ENCODE measurements at places on chromosomes 1 and 21.

- DNase-seq, result no peak
These were observed 111.4 kb upstream of the CDC42BPA start for GRCh38 chr1:227429447-227430359.

DNA sequence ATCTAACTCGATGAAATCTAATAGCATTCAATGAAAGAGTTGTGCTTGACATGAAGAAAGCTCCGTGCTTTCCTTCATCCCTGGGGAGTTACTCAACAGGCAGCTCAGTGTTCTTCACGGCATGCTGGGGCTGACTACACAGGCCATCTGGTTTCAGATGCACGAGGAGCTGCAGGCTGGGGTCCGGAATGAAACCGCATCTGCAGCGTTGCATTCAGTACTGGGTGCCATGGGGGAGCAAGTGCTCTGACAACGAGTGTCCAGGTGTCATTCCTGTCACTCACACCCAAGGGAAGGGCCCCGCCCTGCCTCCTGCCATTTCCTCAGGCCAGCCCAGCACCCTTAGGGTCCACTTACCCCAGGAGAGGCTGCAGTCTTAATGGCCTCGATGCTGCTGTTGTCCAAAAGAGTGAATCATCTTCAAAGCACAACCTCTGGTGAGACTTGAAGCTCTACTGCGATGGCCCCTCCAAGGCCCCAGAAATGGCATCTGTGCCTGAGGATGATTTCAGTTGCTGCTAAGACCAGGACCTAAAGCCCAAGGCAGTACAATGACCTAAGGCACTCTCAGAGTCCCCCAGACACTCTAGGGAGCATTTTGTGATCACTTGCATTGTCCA, 61.4 kb downstream of the STUM start:
- no peak for DNase-seq

GRCh38 chr1:107643766-107644165, 321.2 kb downstream of the VAV3 start:
- no peak for DNase-seq

DNA sequence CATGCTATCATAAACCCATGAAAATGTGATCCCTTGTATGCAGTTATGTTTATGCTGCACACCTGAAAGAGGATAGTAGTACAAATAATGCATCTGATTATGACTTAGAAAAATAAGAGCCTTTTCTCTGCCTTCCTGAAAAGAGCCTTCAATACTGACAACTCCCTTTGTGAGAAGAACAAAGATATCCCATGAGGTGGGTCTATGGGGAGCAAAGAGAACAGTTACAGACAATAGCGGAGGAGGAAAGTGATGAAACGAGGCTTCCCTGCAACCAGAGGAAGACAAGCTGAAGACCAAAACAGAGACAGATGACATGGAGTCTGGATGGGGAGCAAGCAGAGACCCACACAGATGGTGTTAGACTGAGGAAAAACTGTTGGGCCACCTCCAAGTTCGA, 598.3 kb upstream of the PLXNA2 start:
- no peak for DNase-seq

DNA sequence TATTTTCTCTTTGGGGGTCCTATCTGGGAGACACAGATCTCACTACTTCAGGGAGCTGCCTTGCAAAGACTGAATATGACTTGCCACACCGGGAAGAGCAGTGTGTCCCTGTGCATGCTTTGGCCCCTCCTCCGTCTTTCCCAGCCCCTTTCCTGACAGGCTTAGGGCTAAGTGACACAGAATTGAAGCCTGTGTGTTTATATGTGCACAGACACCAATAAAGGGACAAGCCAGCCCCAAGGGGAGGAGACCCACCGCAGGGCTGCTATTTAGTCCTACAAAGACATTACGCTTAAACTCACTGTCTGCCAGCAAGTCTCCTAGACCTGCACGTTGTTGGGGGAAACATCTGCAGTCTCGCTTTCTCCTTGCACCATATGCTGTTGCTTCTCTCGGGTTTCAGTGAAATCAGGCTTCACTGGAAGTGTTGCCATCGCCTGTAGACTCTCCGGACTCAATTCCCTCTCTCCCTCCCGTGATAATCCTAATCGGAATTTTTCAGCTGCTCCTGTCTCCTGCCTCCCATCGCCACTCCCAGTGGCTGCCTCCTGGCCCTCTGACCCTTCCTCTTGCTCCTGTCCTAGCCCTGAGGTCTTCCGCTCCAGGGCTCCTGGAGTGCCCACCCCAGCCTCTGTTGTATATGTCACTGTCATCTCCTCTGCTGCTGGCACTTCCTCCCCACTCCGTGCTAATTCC, 58.5 kb upstream of the LRRC53 start:
- no peak for DNase-seq

GRCh38 chr1:209411491-209411929, 172.0 kb upstream of the CAMK1G start:
- DNase-seq, result no peak

DNA sequence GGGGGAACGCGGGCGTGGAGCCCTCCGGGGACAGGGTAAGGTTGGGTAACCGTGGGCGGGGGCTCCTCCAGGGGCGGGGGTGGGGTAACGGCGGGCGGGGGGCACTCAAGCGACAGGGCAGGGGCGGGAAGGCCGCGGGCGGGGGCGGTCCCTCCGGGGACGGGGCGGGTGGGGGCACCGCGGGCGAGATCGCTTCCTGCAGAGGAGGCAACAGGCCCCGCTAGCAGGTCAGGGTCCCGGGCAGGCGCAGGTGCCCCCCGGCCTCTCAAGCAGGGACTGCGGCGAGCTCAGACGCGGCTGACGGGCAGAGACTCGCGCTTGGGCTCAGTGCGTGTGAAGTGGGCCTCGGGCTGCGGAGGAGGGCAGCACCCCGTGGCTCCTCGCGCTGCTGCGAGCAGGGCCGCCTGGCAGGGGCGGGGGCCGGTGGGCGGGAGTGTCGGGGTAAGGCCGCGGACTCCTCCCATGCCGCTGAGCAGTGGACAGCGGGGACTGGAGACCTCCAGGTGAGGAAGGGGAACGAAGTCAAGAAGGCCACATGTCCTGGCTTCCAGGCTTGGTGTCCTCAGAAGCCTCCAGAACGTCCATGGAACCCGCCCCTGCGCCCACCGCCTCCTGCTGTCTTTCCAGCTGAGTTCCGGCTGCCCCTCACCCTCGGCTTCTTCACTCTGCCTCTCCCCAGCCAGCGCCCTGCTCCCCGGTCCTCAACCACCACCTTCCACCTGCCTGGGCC, 627 bp upstream of the GNB1 start:
- no peak for DNase-seq

DNA sequence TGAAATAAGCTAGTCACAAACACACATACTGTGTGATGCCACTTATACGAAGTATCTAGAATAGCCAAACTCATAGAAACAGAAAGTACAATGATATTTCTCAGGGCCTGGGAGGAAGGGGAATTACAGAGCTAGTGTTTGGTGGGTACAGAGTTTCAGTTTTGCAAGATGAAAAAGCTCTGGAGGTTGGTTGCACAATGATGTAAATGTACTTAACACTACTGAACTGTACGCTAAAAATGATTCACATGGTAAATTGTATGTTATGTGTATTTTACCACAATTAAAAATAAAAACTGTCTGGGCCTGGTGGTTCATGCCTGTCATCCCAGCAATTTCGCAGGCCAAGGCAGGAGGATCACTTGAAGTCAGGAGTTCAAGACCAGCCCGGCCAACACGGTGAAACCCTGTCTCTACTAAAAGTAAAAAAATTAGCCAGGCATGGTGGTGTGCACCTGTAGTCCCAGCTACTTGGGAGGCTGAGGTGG, 15.3 kb upstream of the FHAD1 start:
- no peak for DNase-seq

GRCh38 chr1:183365093-183365492, 53.1 kb downstream of the NMNAT2 start:
- no peak for DNase-seq

DNA sequence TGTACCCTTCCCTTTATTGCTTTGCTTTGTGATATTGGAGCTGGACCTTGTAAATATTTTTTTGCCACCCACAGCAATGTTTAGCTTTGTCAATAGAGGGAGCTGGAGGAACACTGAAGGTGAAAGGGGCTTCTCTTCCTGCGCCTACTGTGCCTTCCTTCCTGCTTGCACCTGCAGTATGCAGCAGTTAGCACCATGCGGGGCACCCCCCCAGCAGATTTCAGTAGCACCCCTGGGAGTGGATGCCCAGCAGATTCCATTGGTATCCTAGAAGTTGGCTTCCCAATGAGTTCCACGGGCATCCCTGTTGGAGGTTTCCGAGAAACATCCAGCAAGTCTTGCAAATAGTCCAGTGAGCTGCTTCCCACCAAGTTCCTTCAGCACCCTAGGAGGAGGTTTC, 25.6 kb downstream of the S100A10 start:
- no peak for DNase-seq

DNA sequence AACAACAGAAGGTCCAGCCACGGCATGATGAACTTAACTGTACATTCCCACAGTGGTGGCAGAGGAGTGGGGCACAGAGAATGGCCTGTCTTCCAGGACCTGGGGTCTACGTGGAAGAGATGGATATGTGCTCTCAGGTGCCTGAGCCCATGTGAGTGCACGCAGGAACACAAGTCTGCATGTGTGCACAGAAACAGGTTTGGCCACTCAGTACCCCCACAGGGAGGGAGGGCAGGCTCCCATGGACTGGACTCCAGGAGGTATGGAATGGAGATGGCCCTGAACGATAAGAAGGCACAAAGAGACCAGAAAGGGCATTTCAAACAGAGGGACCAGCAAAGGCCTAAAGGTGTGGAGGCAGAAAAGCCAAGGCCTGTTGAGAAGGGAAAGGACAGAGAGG, 10.8 kb downstream of the COL9A2 start:
- DNase-seq, result no peak

- no peak for DNase-seq
These were observed 29.4 kb upstream of the CSF3R start for GRCh38 chr1:36511804-36512798.

GRCh38 chr1:7808253-7808844, 24.3 kb downstream of the PER3 start:
- DNase-seq, result no peak

DNA sequence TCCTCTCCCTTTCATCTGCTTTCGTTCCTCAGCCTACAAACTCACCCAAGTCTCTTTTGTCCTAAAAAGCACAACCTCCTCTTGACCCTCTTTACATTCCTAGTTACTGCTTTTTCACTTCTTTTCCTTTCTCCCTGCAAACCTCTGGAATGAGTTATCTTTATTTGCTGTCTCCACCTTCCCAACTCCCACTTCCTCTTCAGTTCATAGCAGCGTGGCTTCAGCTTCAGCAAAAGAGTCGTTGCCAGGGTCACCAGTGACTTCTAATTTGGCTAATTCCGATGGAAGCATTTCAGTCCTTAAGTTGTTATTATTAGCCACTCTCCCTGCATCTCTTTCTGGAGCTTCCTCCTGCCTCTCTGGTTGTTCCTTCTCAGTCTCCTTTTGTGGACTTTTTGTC, 6.2 kb upstream of the TMEM54 start:
- DNase-seq, result no peak

- DNase-seq, result no peak
These were observed 21.5 kb upstream of the LEFTY2 start for GRCh38 chr1:225962440-225962975.

DNA sequence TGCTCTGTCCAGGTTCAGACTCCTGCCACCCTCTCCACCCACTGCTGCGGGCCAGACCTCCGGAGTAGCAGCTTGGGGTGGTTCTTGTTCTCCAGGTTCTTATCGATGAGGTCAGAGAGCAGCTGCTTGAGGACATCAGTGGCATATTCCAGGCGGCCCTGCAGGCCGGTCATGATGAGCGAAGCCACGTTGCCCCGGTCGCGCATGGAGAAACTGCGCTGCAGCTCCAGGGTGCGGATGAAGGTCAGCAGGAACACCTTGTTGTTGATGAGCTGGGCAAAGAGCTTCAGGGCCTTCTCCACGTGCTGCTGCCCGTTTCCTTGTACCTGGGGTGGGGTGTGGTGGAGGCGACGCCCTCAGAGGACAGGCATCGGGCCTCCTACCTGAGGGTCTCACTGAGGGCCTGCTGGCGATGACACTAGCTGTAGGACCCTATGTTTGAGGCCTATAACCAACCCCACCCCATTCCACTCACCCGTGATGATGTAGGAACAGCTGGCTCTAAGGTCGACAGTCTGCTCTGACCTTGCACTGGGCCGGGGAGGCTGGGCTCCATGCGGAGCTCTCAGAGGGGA, 131.2 kb upstream of the CD34 start:
- DNase-seq, result no peak

DNA sequence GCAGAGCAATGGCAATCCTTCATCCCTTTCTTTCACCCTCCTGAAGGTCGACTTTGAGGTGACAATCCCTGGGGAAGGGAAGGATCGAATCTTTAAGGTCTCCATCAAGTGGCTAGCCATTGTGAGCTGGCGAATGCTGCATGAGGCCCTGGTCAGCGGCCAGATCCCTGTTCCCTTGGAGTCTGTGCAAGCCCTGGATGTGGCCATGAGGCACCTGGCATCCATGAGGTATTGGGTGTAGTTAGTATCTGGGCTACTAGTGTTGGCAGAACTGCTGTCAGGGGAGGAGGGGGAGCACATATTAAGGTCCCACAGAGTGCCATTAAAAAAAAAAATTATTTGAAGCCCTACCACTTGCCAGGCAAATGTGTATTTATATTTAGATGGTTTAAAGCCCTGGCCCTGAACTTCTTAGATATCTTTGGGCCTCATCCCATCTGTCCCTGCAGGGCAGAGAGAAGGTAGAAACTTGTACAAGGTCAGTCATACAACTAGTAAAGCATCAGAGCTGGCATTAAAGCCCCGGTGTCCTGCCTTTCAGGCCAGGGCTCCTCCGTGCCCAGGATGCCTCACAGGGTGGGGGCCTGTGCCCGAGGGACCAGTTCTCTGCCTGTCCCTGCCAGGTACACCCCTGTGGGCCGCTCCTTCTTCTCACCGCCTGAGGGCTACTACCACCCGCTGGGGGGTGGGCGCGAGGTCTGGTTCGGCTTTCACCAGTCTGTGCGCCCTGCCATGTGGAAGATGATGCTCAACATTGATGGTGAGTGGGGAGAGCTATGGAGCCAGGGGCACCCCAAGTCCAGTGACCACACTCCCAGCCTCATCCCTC, 10.3 kb downstream of the AGO1 start:
- no peak for DNase-seq
